ENCODE measurements at places on chromosomes 2 and 18.

DNA sequence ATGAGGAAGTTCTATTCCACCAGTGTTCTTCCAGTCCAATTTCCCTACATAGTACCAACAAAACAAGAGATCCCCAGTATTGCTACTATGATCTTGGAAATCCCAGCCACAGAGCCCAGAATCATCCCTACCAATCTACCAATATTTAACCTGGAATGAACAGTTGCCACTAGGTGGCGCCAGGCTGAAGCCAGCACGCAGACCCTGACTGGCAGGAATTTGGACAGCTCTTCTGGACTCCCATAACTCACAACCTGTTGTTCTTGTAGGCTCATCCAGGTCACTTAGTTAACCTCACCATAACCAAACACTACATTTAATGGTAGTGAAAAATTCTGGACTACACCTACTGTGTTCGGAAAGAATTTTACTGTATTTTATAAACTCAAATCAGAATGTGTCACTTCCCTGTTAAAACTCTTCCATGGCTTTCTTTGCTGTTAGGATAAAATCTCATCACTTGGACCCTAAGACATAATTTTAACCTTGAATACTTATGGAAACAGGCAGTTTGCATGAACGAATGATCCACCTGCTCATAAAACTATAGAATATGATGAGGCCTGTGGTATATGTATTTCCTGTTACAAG, 59.8 kb upstream of the SLC38A11 start:
- DNase-seq: peak; percentile 82

GRCh38 chr2:231646476-231646875, 53.8 kb downstream of the TEX44 start:
- peak; percentile 61 for DNase-seq

GRCh38 chr18:76374330-76375281, 120.4 kb downstream of the ZNF516 start:
- DNase-seq: no peak

GRCh38 chr2:109382226-109382895, 231.4 kb downstream of the SEPTIN10 start:
- no peak for DNase-seq

- no peak for DNase-seq
These were observed 10.2 kb downstream of the LPIN2 start for GRCh38 chr18:3002732-3003131.

- no peak for DNase-seq
These were observed 29.7 kb upstream of the CYTIP start for GRCh38 chr2:157473581-157473980.

DNA sequence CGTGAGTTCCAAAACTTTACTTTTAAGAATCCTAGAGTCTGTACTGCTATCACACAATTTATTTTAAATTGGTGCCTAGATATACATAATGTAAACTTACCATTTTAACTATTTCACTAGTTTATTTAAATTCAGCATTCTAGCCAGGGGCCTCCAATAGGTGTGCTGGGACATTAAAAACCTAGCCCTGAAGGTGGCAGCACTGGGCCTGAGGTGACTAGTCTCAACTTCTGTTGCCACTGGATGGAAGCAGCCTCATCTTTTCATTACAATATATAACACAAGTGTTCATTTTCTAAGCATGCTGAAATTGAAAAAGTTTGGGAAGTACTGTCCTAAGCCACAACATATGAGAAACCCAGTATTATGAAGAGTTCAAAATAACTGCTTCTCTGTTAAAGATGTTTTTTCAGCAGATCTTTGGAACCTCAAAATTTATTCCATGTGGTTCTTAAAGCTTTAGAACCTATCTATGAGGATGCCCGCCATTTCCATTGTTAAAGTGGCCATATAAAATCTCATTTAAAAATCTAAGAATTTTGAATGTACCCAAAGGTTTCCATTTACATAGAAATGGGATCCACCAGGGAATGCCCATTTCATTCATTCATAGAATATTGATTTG, 2.9 kb upstream of the RBBP8 start:
- peak; percentile 86 for DNase-seq

DNA sequence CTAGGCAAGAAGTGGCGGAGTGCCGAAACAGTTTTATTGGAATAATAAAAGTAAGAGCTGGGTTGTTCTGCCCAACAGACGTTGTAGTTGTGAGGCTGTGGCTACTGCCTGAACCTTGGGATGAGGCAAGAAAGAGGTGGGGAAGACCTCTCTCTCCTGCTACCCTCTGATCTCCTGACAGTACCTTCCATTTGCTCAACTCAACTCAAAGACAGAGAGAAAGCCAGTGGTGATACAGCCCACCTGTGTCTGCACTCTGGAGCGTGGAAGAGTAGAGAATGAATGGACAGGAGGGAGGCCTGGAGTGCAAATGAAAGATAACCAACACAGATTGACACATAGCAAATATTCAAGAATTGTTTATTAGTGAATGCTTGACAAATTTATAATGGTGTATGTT, 590.3 kb downstream of the NYAP2 start:
- no peak for DNase-seq

- DNase-seq: peak; percentile 73
These were observed 208.4 kb upstream of the COL3A1 start for GRCh38 chr2:188765522-188766470.

GRCh38 chr2:119484834-119485233, 39.4 kb downstream of the SCTR start:
- no peak for DNase-seq

DNA sequence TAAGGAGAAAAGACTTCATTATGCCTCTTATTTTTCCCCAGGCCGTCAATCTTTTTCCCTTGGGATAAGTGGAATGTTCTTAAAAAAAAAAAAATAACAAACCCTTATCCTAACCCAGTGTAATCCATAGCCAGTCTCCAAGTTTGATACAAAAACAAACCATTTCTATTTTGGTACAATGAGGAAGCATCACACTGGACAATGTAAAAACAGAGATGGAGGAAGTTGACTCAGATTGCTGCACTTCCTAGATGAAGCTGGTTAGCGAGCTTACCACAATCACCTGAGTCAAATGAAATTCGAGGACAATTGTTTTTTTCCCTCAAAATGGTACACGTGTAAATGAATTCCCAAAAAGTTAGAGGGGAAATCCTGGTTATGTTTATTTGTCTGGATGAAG, 259.7 kb downstream of the TCF4 start:
- peak; percentile 60 for DNase-seq

DNA sequence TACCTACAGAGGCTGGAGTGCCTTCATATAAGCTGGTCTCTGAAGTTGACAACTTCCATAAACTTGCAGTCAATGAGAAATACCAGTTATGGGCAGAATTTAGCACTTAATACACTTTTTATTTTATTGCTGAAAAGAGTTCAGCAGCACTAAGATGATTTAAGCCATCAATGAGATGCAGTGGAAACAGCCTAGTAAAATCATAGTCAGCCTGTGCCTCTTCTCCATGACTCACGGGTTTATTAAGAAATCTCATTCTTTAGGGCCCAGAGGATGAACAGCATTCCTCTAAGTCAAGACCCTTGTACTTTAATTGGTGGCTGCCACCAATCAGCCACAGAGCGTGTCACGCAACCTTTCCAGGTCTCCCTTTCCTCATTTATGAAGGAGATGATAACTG, 1357.9 kb upstream of the CELF4 start:
- no peak for DNase-seq

GRCh38 chr18:8667846-8668245, 37.5 kb upstream of the MTCL1 start:
- DNase-seq: peak; percentile 65

DNA sequence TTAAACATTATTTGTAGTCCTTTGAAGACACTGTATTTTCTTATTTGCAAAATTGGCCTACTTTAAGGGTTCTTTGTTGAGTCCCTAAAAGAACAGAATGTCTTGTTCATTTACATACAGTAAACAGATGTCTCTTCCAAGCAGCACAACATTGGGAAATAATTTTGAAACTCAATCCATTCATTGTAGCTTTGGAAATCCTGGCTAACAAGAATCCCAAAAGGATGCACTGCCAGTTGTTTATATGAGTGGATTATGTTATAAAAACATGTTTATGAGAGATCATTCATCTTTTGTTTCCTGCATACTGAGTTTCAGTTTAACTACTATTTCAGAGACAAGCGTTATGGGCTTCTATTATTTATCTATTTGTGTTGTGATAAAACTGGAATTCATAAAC, 499.3 kb downstream of the PID1 start:
- no peak for DNase-seq

DNA sequence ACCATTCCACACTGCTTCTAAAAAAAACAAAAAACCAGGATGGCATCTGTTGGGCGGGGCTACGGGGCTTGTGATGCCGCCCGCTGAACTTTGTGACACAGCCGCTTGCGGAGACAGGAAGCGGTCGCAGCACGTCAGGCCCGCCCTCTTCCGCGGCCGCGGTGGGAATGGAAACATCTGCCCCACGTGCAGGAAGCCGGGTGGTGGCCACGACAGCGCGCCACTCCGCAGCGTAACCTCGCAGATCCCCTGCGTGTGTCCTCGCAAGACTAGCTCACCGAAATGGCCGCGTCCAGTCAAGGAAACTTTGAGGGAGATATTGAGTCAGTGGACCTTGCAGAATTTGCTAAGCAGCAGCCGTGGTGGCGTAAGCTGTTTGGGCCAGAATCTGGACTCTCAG, 168.5 kb downstream of the SUCLG1 start:
- DNase-seq: no peak

DNA sequence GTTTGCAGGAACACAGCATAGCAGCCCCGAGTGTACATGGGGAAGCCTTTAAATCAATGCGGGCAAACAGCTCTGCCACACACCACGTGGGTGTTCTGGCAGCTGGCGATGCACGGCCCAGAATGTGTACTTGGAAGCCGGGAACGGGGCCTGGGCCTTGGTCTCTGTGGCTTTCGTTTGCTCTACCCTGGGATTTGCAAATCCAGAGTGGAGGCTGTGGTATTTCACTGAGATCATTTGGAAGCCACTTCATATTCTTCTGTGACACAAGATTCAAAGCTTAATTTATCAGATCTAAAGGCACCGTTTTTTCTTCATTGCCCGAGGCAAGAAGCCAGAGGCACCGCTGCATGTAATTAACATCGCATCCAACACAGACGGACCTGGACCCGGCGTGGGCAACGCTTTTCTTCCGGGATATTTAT, 246.3 kb upstream of the MYT1L start:
- no peak for DNase-seq

DNA sequence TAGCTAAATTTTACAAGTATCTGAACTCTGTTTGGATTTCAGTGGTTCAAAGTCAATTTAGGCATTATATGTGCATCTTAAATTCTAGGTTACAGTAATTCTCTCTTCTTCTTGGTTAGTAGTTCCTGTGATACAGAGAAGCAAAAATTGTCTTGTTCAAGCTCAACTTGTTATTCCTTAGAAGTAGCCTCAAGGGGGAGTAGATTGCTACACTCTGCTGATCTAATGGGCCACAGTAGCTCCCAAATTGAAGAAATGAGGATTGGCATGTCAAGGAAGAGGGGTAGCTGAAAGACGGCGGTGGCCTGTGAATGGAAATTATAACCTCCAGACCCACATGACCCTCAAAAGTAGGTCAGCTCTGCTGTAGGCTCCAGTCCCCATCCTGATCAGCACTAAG, 334.7 kb downstream of the HRH4 start:
- DNase-seq: no peak

- no peak for DNase-seq
These were observed 834.9 kb upstream of the SALL3 start for GRCh38 chr18:78144669-78145068.

DNA sequence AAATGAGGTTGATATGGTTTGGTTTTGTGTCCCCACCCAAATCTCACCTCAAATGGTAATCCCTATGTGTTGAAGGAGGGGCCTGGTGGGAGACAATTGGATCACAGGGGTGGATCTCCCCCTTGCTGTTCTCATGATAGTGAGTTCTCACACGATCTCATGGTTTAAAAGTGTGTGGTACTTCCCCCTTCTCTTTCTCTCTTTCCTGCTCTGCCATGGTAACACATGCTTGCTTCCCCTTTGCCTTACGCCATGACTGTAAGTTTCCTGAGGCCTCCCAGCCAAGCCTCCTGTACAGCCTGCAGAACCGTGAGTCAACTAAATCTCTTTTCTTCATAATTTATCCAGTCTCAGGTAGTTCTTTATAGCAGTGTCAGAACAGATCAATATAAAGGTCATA, 24.7 kb upstream of the FAM124B start:
- no peak for DNase-seq

GRCh38 chr18:55236150-55236931, 277.1 kb upstream of the CCDC68 start:
- DNase-seq: peak; percentile 95

- DNase-seq: peak; percentile 81
These were observed 225.3 kb upstream of the AGAP1 start for GRCh38 chr2:235268535-235268934.

Data from choroid plexus epithelial cell (primary cell).